ENCODE measurements at places on chromosomes 7 and 10.

GRCh38 chr7:113698556-113699220 lies 220.1 kb downstream of the PPP1R3A start:
- no peaks in the 10 kb centered on the region for H3K36me3 ChIP-seq
- H3K4me1 ChIP-seq = no peaks in the 10 kb centered on the region
- H3K27me3 ChIP-seq = no peaks in the 10 kb centered on the region
- H3K4me3 ChIP-seq = no peak overlapping the region
- DNase-seq = peak; percentile 11

DNA sequence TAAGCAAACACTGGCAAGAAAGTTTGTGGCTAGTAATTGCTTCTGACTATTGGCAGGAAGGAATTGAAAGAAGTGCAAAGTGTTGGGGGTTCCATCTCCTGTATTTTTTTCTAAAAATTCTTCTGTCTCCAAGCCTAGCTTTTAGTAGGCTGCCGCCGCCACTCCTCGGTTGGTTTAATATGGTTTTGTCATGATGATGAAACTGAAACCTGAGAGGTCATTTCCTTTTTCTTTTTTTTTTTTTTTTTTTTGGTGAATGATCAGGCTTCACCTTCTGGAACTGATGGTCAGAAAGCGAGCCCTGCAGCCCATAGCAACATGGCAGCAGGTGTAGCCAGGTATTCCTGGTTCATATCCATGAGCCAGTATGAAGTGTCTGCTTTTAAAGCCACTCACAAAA lies 75.3 kb upstream of the AGBL3 start:
- no peak for DNase-seq
- no peak overlapping the region for H3K27ac ChIP-seq
- H3K4me3 ChIP-seq = no peak overlapping the region
- H3K27me3 ChIP-seq = no peaks in the 10 kb centered on the region
- H3K36me3 ChIP-seq = no peaks in the 10 kb centered on the region

DNA sequence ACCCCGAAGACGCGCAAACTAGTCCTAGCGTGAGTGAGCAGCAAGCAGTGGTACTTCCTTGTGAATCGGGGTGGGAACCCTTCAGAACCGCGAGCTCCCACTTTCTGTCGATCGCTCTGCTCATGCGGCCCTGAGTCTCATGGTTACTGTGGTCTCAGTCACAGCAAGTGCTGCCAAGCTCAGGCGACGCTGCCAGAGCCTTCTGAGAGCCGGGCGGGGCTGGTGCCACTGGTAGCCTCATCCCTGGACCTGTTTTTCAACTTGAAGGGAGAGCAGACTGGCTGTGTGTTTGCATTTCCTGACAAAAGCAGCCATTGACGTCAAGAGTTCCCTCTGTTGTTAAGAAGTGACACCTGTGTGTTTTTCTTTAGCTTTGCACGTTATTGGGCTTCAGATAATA lies 32.9 kb upstream of the BHLHA15 start:
- H3K36me3 ChIP-seq = peaks cover 18% of the 10 kb centered on the region
- H3K27me3 ChIP-seq = no peaks in the 10 kb centered on the region
- no peak for DNase-seq

DNA sequence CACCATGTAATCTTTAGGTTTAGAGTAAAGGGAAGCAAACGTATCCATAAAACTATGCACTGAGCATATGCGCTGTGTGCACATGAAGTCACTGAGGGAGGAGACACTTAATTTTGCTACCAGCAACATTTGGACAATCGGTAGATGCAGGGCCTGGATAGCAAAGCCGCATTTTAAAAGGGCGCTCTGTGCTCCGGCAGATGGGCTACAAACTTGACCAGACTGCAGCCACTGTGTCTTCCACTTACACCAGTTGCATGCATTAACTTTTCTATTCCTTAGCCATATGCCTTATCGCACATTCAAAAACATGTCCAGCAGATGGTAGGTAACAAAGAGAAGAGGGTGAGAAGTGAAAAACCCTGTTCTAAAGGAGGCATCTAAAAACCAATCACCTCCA lies 18.3 kb downstream of the FAM171A1 start:
- DNase-seq = no peak
- H3K27me3 ChIP-seq = no peaks in the 10 kb centered on the region
- peaks cover 22% of the 10 kb centered on the region for H3K4me1 ChIP-seq
- no peak overlapping the region for H3K27ac ChIP-seq
- no peak overlapping the region for H3K4me3 ChIP-seq

- H3K4me1 ChIP-seq = peaks cover 13% of the 10 kb centered on the region
- no peaks in the 10 kb centered on the region for H3K27me3 ChIP-seq
- no peak overlapping the region for H3K4me3 ChIP-seq
- H3K27ac ChIP-seq = no peak overlapping the region
- no peak for DNase-seq
Measured at GRCh38 chr7:50330254-50330653, 25.7 kb downstream of the IKZF1 start.

DNA sequence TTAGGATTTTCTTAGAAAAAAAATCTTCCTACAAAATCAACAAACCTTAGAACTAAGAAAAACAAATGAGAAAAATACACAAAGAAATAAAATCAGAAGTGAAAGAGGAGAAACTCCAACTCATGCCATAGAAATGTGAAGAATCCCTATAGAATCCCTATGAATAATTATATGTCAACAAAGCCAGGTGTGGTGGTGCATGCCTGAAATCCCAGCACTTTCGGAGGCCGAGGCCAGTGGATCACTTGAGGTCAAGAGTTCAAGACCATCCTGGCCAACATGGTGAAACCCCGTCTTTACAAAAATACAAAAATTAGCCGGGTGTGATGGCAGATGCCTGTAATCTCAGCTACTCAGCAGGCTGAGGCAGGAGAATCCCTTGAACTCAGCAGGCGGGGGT lies 27.1 kb downstream of the ACSM6 start:
- DNase-seq = no peak
- no peaks in the 10 kb centered on the region for H3K27me3 ChIP-seq
- H3K4me3 ChIP-seq = no peak overlapping the region
- H3K36me3 ChIP-seq = no peaks in the 10 kb centered on the region
- H3K27ac ChIP-seq = no peak overlapping the region

DNA sequence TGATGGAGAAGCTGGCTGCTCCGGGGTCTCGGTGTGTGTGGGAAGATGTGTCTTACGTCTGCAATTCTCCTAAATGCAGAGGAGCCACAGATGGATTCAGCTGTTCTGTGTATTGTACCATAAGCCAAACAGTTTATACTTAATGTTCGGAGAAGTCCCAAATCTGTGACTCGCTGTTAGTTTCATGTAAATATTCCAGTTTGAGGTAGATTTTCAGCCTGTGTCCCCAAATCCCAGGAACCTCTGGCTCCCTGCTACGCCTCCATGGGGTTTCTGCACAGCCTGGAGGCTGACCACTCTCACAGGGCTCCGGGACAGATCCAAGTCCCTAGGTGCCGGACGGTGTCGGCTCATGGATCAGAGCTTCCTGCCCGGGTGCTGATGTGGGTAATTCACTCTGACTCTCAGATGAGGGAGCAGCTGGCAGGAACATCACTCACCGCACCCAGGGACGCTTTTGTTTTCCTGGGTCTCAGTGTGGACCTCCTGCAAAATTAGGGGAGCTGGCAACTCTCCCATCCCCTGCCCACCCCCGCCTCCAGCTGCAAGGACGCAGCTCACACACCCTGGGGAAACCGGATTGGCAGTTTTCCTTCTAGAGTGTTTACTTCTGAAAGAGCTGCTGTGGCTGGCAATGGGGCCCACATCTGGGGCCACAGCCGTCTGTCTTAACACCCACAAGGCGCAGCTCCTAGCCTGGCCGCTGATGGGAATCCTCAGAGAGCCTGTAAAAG lies 421.1 kb upstream of the FOXK1 start:
- DNase-seq = no peak
- H3K4me1 ChIP-seq = no peaks in the 10 kb centered on the region
- no peak overlapping the region for H3K4me3 ChIP-seq
- peaks cover 3% of the 10 kb centered on the region for H3K27me3 ChIP-seq

DNA sequence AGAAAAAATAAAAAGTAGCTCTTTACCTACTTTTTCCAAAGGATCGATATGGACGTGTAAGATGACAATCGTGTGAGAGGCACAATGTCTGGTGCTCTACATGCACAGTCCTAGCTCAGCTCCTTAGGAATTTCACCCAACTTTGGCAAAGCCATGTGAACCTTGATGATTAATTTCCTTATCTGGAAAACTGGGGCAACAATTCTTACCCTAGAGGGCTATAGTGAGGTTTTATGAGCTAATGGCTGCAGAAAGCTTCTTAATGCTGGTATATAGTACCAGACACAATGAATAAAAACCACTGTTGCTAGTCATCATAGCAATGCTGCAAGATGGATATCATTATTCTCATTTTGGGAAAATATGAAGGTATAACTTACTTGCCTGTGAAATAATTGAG lies 202.7 kb downstream of the PARD3 start:
- H3K4me3 ChIP-seq = no peak overlapping the region
- no peaks in the 10 kb centered on the region for H3K36me3 ChIP-seq
- H3K27ac ChIP-seq = no peak overlapping the region
- no peak for DNase-seq

GRCh38 chr7:101970801-101971200 lies 153.4 kb downstream of the CUX1 start:
- no peak for DNase-seq
- no peaks in the 10 kb centered on the region for H3K36me3 ChIP-seq
- peaks cover 7% of the 10 kb centered on the region for H3K4me1 ChIP-seq
- H3K27ac ChIP-seq = no peak overlapping the region

DNA sequence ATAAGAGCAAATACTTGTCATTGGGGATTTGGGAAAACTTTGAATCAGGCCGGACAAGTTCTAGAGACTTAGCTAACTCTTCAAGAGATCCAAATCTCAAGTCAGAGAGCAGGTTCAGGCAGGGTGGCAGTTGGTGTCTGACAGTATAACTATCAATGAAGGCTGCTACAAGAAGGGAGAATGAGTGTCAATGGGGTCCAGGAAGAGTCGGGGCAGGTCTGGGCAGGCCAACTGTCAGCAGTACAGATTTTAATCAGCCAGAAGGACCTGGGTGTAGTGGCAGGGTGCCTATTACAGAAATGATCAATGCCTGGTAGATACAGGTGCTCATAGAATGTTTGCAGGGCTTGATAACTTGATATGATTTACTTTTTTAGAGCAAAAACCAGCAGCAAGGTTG lies 751.1 kb downstream of the GRM8 start:
- H3K27ac ChIP-seq = no peak overlapping the region
- no peaks in the 10 kb centered on the region for H3K36me3 ChIP-seq
- DNase-seq = no peak
- no peaks in the 10 kb centered on the region for H3K27me3 ChIP-seq
- no peak overlapping the region for H3K4me3 ChIP-seq

DNA sequence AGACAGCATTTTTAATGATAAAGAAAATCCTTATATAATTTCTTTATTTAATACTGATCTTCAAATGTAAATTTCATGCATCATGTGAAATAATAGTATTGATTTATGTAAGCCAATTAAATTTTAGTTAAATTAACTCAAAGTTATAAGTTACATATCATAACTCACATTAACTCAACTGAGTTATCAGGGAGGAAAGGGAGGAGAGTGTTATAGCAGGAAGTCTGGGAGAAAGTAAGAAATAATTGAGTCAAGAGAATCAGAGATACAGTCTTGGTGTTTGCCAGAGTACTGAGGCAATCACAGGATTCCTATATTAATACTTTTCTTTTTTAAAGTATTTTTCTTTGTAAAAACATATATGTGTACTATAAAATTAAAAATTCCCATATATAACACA lies 4.0 kb downstream of the BICC1 start:
- H3K4me3 ChIP-seq = no peak overlapping the region
- peaks cover 10% of the 10 kb centered on the region for H3K4me1 ChIP-seq
- H3K36me3 ChIP-seq = peaks cover 5% of the 10 kb centered on the region
- no peak for DNase-seq
- H3K27ac ChIP-seq = no peak overlapping the region

- no peaks in the 10 kb centered on the region for H3K4me1 ChIP-seq
- no peak overlapping the region for H3K27ac ChIP-seq
- no peak overlapping the region for H3K4me3 ChIP-seq
- H3K36me3 ChIP-seq = no peaks in the 10 kb centered on the region
- peaks cover 4% of the 10 kb centered on the region for H3K27me3 ChIP-seq
Measured at GRCh38 chr7:53602817-53603418, 567.5 kb downstream of the POM121L12 start.

DNA sequence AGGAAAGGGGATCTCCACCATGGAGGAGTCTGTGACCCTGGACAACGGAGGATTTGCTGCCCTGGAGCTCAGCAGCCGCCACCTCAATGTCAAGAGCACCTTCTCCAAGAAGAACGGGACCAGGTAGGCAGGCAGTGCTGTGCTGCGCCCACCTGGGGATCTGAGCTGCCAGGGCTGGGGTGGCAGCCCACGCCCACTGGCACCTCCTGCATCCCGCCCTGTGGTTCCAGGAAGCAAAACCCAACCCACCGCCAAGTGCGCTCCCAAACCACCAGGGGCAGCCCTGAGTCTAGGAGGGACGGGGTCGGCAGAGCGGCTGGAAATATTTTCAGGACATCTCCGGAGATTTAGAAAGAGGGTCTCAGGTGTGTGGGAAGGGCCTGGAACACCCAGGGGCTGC lies 440.3 kb upstream of the FOXK1 start:
- no peaks in the 10 kb centered on the region for H3K4me1 ChIP-seq
- H3K36me3 ChIP-seq = peaks cover 19% of the 10 kb centered on the region
- H3K27ac ChIP-seq = no peak overlapping the region
- H3K27me3 ChIP-seq = peaks cover 7% of the 10 kb centered on the region
- DNase-seq = no peak
- no peak overlapping the region for H3K4me3 ChIP-seq

DNA sequence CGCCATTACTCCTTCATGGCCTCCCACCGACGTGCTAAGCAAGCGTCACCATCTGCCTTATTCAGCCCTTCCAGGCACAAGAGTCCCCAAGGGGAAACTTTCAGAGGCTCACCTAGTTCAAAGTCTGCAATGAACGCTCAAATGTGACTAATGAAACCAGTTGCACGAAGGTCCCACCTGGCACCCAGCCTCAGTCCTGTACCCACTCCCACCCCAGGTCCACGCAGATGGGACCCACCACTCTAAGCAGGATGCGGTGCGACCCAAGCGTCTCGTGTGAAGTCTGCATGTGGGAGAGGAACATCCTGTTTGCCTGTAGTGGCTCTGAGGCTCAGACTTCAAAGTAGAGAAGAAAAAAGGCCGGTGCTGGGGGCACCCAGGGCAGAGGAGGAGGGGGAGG lies 40.3 kb downstream of the RGS10 start:
- DNase-seq = no peak
- peaks cover 4% of the 10 kb centered on the region for H3K27me3 ChIP-seq
- no peak overlapping the region for H3K27ac ChIP-seq

DNA sequence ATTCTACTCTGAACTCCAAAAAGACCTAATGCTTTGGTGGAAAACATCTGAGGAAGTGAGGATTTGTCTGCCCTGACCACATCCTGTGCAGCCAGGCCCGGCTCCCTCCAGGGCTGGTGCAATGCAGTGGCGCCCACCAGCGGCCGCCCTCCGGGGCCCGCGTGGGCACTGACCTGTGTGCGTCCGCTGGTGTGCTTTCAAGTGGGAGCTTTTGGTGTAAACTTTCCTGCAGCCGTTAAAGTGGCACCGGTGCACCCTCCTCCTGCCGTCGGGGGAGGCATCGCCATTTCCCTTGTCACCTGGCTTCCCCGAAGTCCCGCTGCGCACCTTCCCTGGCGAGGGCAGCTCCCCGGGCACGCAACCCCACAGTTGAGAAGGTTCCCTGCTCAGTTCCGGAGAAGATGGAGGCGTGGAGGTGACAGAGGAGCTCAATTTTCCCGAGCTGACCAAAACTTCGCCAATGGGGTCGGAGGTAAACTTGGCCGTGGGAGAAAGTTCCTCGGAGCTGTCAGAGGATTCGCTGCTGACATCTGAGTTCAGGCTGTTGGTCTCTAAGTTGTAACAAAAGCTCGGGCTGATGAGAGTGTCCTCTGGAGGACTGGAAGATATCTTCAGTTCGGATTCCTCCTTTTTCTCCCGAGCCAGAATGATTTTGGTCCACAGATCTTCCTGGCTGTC lies 3.4 kb downstream of the KLF6 start:
- H3K27ac ChIP-seq = peak overlapping the region; percentile 100
- DNase-seq = peak; percentile 52
- peaks cover 47% of the 10 kb centered on the region for H3K27me3 ChIP-seq
